ENCODE measurements at places on chromosomes 3 and 15.

- no peak for DNase-seq
Measured at GRCh38 chr3:41991437-41991836, 29.5 kb upstream of the ULK4 start.

DNA sequence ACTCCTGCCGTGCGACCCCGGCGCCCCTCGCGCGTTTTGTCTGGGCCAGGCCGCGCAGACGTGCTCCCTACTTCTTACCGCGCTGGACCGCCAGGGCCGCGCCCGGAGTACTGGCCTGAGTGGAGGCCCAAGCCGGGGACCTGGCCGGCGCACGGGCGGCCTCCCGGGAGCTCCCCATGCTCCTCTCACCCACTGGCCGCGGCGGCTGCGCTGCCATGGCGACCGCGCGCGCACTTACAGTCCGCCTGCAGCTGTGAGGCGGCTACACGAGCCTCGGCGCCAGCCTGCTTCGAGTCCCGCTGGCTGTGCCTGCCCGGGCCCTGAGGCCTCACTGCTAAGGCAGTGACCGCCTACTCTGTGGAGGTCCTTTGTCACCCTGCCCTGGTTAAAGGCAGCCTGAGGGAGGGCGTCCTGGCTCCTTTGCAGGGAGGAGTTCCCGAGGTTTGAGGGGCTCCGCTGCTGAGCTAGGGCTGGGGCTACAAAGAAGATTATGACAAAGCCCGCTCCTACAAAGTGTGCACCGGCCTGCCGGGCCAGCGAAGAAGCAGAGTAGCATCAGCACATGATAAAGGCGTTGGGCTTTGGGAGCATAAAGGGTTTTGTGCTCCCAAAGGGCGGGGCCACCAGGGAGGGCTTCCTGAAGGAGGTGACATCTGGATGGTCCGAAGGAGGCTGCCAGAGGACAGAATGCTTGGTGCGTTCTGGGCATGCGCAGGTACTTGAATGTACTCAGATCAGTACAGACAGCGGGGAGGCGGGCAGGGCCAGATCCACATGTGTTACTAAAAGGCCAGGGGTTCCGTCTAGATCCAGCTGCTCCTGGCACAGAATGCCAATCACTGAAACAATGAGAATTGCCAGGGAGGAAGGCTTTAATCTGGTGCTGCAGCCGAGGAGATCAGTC lies at the start of the genes LRRC34 and LRRIQ4:
TSS of gene LRRC34 (minus strand) at position 573 of the 904 bp plus-strand sequence. CDS start at position 217, 356 bp downstream.
TSS of gene LRRIQ4 (plus strand) at position 539 of the 904 bp plus-strand sequence. CDS start 9,052 bp downstream, outside the sequence.
- peak; percentile 41 for DNase-seq

GRCh38 chr3:170558427-170558826 lies 27.4 kb downstream of the SLC7A14 start:
- no peak for DNase-seq

GRCh38 chr15:90388462-90389380 lies 679 bp downstream of the IQGAP1 start:
- DNase-seq = peak; percentile 34

DNA sequence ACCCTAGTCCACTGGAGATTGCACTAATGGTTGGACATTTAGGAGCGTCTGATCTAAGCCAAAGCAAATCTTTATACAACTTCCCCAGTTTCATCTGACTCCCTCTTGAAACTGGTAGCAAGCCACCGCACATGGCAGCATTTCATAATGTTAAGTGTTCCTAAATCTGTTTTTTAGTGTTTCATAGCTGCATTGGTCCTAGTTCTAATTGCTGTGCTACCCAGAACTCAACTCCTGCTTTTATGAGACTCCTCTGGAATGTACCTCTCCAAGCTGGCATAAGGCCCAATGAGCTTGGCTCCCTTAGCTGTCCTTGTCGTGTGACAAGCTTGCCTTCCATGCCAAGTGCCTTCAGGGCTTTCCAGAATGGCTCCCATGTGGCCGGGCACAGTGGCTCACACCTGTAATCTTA lies 65.3 kb upstream of the FLNB start:
- no peak for DNase-seq

- DNase-seq = no peak
Measured at GRCh38 chr3:150421799-150422548, 13.9 kb downstream of the TSC22D2 start.

- DNase-seq = no peak
Measured at GRCh38 chr3:102796804-102797203, 362.0 kb downstream of the ZPLD1 start.

DNA sequence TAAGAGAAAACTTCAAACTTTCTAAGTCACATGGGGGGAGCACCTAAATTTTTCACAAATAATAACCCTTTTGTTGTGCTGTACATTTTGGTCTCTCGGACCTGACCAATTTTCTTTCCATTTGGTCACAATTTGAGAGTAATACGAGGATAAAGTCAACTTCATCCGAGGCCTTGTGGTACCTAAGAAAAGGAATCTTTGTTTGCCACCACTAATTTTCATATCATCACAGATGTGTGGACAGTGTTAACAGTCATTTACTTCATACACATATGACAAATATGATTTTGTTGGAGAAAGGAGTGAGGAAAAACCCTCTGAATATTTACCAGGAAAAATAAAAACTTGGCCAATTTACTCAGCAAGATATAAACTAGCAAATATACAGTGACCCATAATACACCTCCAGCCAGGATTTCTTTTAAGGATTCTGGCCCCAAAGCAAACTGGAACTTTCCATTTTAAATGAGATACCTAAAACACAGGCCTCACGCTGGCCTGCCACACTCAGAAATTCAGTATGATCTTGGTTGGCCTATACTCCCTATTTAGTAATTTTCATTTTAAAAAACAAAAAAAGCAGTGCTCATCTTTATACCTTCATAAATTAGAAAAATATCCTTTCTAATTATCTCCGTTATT lies 40.7 kb downstream of the VGLL4 start:
- DNase-seq = no peak
